NCI-H345 (cell line): ENCODE measurements at places on chromosomes 13 and 19.

DNA sequence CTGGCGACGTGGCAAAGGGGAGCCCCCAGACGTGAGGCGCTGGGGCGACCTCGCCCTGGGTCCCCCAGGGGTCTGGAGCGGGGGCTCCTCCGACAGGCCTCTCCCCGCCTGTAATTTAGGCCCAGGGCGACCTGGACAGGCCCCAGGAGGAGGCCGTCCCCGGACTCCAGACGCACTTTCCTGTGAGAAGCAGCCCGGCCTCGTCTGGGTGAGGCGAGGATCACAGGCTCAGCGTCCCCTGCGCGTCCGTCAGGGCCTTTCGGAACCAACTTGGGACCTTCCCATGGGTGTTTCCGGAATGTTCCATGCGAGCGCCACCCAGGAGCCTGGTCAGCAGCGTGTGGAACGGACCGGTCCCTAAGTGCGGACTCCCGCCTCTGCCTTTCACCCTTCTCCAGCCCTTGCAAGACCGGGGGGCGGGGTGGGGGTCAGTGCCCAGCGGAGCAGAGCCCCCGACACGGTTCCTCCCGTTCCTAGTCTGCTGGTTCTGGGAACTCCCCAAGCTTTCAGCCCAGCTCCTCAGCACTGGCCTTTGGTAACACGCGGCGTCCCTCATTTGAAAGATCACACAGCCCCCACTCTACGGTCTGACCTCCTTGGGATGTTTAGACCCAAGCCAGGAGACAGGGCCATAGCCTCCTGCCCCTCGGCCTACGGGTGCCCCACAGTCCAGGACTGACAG lies 1.1 kb upstream of the GRTP1 start:
- DNase-seq = no peak

DNA sequence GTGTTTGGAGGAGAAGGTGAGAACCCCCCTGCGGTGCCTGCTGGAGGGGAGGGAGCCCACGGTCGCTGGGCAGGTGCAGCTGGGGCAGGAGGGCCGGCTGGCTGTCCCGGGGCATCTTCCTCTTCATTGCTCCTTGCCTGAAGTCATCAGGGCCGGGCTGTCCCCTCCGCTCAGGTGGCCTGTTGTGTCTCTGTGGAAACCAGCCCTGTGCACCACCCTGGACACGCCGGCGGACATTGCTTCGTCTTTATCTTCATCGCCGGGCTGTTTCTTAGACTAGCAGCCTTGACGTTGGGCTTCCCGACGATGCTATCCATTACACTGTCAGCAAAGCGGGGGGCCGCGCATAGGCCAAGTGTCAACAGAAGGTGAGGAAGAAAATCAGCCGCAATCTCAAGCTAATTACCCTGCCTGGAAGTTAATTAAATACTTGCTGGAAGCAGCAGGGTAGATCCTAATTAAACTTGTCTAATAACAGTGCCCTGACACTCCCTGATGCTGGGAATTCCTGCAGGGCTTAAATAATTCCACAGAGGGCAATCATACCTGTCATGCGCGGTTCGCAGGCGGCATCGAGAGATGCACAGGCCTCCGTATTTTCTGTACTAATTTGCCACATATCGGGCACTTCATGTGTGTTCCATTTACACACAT lies 111.4 kb upstream of the SOX1 start:
- no peak for DNase-seq

GRCh38 chr13:50794226-50794625 lies 49.3 kb downstream of the DLEU7 start:
- no peak for DNase-seq

GRCh38 chr19:37763488-37763887 lies 15.9 kb downstream of the ZNF573 start:
- no peak for DNase-seq

GRCh38 chr19:3737487-3738205 lies 23.8 kb downstream of the APBA3 start:
- DNase-seq = no peak

DNA sequence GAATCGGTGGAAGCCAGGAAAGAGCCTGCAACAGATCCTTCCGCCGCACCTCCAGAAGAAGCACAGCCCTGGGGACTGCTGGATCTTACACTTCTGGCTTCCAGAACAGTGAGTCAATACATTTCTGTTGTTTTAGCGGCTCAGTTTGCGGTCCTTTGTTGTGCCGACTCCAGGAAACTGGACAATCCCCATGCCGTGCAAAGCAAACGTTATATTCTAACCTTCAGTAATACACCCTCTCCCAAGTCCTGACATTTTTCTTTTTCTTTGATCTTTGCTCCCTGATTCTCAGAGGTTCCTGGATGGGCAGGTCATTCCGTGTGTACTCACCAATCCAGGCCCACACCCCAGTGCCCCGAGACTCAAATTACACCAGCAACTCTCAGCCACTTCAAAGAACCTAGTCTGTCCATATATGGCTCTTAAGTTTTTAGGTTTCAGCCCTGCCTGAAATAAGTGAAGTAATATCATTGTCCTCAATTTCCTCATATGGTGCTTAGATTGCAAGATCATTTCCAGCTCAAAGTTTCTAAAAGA lies 387.1 kb upstream of the SGCG start:
- no peak for DNase-seq

GRCh38 chr19:18049385-18049784 lies 37.3 kb downstream of the IL12RB1 start:
- no peak for DNase-seq

GRCh38 chr19:46181388-46181779 lies 33.3 kb downstream of the IGFL2 start:
- no peak for DNase-seq

DNA sequence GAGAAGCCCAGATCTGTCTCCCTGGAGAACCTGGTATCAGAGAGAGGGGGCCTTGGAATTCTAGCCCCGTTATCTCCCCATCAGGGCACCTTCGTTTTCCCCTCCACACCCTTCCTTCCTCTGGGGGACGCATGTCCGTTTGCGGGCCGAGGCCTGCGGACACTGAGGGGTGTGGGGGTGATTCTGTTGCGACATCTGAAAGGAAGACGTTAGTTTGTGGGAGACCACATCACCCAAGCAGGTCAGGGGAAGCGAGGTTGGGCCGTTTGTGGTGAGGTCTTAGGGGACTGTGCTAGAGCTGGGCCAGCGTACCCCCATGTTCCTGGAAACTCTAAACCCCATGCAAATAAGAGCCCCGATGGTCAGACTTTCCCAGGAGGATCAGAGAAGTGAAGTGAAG lies 3.7 kb upstream of the HSH2D start:
- no peak for DNase-seq

DNA sequence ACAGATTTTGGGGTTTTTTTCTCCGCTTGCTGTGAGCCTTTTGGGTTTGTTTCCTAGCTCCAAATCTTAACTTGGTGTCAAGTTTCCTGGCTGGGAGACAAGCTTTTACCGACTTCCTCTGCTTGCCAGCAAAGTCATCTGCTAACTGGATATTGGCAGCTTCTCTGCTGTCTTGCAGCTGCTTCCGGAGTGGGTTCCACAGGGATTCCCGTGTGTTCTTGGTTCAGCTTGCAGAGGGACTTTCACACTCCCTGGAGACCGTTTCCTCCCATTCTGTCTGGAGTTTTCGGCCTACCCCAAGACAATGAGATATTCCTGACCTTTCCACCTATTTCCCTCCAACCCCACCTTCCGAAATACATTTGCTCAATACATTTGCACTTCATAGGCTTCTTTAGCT lies 2.2 kb upstream of the COLGALT1 start:
- no peak for DNase-seq

- DNase-seq = no peak
These were observed 567 bp downstream of the ALKBH6 start for GRCh38 chr19:36013280-36014011.

DNA sequence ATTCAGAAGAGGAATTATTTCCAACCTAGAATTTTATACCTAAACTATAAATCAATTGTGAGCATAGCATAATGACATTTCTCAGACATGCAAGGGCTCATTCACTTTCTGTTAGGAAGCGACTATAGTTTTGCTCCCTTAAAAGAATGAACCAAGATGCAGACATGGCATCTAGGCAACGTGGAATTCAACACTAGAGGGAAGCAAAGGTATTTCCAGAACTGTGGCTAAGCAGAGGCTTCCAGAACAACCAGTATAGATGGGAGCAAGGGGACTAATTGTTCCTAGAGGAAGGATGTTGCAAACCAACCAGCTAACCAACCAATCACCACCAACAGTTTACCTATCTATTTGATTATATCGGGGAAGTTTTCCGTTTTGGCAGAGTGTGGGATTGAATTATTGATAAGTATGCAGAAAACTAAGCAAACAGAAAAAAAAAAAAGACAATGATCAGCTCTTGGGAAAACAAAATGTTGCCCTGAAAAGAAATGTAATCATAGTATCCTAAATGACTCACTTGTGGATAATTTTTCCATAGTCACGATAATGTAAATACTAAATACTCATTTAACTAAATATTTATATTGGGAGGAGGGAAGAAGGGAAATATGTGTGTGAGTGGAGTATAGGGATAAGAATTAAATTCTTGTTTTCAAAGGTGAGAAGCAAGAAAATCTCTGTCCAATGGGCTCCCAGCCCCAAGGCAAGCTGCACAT lies 21.1 kb downstream of the ARL11 start:
- DNase-seq = no peak

- DNase-seq = no peak
These were observed 546.2 kb downstream of the SLITRK5 start for GRCh38 chr13:88217372-88217771.

DNA sequence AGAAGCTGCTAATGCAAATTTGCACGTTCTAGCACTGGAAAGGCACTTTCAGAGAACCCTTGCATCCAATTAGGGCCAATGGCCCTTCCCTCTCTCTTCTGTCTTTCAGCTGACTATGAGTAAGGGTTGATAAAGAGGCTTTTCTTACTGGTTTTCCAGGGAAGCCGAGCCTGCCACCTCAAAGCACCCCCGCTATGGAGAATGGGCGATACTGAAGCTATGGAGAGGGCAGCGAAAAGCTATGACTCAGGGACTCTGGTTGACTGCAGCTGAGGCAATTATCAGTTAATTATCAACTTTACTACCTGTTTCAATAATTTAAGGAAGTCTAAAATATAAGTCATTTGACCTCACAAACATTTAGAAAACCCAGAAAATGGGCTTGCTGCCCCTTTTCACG lies 115.8 kb downstream of the TRPC4 start:
- no peak for DNase-seq

- DNase-seq = no peak
These were observed 441.0 kb downstream of the KLF12 start for GRCh38 chr13:73693215-73693614.

- DNase-seq = no peak
These were observed 520.1 kb upstream of the NBEA start for GRCh38 chr13:34421858-34422475.

GRCh38 chr19:18562086-18562485 lies 4.4 kb downstream of the KXD1 start:
- no peak for DNase-seq

GRCh38 chr13:49214917-49215376 lies 5.2 kb upstream of the MLNR start:
- no peak for DNase-seq

DNA sequence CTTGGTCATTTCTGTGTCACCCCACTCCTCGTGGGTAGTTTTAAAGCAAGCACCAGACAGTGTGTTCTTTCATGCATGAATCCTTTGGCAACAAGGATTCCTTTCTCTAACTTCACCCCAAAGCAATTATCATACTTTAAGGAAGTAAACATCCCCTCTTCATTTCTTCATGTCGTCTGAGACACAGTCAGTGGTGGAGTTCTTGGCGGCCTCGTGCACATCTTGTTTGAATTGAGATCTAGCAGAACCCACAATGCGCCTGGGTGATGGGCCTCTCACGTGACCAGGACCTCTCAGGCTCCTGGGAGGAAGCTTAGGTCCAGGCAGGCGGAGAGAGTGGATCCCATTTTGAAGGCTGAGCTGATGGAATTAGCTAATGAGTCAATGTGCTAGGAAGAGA lies 2.6 kb downstream of the ACSBG2 start:
- DNase-seq = no peak

DNA sequence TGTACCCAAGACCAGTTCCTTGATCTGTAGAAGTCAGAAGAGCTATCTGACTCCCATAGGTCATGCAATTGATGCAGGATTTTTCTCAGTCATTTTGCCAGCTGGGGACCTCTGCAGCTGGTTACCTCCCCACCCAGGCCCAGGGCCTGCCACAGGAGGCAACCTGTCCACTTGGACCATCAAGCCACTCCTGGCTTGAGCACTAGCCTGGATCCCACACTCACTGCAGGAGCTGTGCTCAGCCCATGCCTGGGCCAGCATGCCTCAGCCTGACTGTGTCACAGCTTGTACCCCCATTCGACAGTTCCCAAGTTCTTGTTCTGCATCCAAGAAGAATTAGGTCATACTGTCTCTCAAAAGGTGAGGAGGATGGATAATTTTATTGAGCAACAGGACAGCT lies 189.4 kb downstream of the PCDH17 start:
- DNase-seq = no peak

GRCh38 chr19:2278459-2279158 lies 3.4 kb downstream of the PEAK3 start:
- no peak for DNase-seq
